Stimulated activated CD4-positive, alpha-beta T cell treated with anti-CD3 and anti-CD28 coated beads, Interleukin-1b, Interleukin-23, amount 100 ng/mL, for 1 hour (primary cell): ENCODE measurements at places on chromosomes 3 and 15.

GRCh38 chr3:45915518-45916231, 27.6 kb upstream of the CXCR6 start:
- peak; percentile 37 for DNase-seq

DNA sequence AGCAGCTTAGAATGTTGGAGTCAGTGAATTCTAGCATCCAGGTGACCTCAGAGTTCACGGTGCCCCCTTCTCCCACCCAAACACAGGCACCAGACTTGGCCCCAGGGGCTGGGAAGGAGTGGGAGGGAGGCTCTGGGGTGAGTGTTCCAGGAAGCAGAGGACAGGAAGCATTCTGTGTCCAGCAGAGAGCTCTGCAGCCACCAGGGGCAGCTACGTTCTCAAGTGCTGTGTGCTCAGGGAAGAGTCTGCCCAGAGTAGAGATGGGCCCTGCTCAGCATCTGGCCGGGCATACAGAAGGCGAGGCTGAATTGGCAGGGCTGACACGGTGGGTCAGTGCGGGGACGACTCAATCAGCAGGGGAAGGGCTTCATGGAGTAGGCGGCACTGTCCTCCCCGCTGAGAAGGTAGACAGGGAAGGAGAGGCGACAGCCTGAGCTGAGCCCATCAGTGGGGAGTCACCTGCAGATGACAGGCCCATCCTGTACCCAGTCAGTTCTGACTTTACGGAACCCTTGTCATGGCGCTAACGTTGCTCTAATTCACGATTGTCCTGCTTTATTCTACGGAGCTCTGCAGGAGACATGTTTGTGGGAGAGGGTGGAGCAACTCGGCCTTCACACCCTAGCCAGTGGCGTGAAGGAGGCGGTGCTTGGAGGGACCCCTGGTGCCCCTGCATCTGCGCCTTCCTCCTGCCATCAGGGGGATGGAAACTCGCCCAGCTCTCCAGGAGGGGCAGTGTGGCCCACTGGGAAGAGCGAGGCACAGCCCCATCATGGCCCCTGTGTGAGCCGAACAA, 82.2 kb downstream of the C3orf70 start:
- no peak for DNase-seq

DNA sequence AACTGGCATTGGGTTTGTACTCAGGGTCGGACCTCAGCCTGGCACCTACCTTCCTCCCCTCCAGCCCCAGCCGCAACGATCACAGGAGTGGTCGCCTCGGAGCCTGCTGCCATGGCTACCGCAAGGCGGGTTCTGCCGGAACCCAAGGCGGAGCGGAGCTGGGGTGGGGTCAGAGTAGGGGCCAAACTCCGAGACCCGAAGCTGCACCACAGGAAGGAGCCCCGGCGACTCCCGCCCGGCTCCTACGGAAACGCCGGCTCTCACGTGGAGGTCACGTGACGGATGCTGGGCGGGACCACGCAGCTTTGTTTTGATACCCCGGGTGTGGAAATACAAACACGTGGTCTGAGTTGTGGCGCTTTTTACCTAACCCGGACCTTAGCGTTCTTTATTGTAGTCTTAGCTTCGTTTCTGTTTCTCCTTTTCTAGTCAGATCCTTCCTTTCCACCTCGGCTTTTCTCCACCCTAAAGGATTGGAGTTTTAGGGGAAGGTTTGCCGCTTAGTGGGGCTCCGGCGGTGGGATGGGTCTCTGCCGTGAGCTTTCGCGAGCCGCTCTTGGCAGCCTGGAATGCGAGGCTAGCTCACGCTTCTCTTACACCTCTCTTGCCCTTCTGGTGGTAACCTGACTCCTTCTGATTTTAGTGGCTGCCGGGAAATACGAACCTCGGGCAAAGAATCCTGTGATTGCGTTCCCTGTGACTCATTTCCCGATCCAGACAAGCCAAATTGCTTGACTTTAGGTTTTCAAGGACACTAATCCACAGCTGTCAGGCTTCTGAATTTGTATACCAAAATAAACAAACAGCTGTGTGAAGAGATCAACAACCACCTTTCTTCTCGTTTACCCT, at the start of gene HSPBAP1:
HSPBAP1 (minus strand) TSS at position 264 of the 849 bp plus-strand sequence; CDS start at position 113, 151 bp downstream.
- peak; percentile 72 for DNase-seq

DNA sequence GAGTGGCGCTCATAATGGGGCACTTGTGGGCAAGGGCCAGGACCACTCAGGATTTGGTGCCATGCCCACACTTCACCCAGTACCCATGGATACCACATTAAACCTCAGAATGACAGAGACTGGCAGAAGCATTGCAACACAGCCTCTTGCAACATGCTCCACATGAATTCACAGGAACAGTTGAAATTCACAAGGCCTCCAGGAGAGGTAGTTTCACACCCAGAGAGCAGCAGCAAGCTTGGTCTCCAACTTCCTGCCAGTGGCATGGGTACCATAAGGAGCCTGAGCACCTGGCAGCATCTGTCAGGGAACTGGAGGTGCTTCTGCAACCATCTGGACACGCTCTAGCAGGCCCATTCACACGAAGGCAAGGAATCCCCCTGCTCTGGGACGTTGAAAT, 101.0 kb downstream of the OSBPL10 start:
- DNase-seq: no peak

DNA sequence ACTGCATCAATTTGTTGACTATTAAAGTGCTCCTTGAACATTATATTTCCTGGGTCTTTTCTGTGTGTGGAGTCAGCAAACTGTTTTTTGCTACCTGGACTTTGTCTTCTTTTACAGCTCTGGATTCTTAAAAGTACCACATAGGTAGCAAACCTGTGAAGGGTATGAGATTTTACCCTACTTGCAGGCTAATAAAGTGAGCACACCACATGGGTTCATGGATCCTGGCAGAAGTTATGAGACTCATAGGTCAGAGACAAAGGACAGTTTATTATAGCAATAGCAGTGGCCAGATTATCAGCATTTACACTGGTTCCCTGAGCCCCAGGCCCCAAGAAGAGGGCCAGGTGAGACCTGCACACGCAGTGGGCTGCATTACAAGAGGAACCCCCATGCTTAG, 8.0 kb upstream of the SACM1L start:
- DNase-seq: no peak

DNA sequence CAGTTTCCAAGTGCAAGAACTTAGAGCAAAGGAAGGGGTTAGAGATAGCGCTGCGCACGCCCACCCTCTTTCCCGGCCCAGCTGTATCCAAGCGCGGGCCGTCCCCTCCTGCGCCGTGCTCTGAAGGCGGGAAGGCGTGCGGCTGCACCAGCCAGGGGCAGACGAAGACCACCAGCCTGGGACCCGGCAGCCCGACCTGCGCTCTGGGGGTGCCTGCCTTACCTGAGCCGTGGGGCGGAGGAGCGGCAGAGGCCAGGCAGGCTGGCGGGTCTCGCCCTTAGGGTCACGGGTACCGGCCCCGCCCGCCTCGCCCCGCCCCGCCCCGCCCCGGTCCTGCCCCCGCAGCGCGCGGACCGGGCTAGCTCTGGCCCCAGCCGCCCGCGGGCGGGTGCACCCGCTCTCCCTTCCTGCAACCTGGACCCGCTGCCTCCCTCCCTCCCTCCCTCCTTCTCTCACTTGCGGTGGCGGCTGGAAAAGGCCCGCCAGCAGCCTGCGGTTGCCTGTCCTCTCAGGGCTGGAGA, at the start of gene WDR72:
WDR72 (minus strand) TSS at position 253 of the 521 bp plus-strand sequence. CDS start 26,514 bp downstream, outside the sequence.
- no peak for DNase-seq

GRCh38 chr15:40899536-40900207, 5.4 kb downstream of the VPS18 start:
- DNase-seq: no peak

DNA sequence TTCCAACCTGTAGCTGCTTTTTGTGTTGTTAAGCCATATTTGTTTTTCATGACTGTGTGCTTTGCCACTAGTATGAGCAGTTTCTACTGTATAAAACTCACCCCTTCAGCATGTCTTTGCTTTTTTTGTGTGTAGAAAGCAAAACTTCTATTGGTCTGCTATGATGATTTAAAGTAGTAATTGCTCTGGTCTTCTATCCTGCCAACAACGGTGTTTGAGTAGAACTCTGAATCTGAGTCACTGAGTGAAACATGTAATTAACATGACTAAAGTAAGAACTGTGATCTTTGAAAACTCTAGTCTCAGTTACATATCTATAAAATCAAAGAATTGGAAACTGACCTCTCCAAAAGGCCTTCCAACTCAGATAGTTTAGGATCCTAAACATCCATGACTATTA, 133.6 kb downstream of the TPRG1 start:
- DNase-seq: no peak

DNA sequence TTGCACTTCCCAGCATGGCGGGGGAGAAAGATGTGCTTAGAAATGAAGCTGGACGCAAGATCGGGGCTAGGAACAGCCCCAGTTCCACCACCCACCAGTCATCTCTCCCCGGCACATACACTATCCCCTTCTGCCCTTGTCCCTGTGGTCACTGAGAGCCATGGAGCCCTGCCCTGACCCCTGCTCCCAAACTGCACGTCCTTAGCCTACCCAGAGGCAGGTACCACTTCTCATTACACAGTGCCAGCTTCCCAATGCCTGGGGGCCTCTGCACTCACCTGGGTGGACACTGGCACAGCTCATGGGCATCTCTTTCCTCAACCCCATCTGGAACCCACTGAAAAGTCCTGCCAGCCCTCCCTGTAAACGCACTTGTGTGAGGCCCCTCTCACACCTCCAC, 139.3 kb upstream of the PRR20G start:
- DNase-seq: no peak

- DNase-seq: no peak
Observed at GRCh38 chr3:182855076-182855475, 61.8 kb downstream of the ATP11B start.

DNA sequence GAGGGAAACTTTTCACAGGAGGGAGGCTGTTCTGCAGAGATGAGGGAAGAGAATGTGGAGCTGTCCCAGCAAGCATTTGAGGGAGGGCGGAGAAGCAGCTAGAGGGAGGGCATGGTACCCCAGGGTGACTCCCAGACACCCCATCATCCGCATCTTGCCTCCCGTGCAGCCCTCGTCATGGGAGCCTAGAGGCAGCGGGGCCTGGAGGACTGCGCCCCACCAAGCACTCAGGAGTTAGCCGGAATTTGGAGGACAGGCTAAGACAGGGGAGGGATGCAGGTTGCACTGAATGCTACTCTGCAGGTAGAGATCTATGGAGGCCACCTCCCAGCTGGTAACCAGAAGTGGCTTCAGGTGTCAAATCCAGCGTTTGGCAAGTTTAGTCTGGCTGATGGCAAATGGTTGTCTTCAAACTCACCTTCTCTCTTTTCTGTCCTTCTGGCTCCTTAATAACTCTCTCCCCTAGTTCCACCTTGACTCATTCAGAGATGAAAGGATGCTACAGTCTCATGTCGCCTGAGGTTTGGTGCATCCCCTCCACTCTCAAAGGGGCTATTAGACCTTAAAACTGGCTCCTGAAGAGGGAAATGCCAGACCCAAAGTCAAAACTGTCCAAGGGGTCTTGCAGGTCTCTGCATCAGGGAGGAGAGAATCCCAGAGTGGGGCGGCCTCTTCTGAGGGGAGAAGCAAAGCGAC, 155.9 kb upstream of the TLE3 start:
- DNase-seq: no peak

GRCh38 chr15:57332326-57332725, 44.0 kb upstream of the CGNL1 start:
- no peak for DNase-seq

DNA sequence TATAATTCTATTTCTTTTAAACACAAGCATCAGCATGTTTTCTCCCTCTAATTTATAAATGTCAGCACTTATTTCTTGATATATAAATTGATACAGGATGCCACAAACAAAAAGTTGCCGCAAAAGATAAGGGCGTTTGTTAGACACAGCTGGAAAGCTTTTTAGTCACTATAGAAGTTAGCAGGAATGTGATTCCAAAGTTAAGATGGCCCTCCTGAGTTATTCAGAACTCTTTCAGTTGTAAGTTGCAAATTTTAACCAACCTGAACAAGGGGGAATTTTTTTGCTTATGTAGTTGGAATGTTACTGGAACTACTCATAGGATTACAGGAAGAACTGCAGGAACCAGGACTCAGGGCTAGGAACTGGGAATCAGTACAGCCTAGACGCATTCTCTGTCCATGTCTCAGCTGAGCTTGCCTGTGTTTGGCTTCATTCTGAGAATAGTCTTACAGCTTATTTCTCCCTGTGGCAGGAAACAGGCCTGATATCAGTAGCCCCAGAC, 166.3 kb downstream of the VGLL4 start:
- DNase-seq: no peak

- DNase-seq: no peak
Observed at GRCh38 chr15:70289191-70289955, 191.7 kb upstream of the TLE3 start.

DNA sequence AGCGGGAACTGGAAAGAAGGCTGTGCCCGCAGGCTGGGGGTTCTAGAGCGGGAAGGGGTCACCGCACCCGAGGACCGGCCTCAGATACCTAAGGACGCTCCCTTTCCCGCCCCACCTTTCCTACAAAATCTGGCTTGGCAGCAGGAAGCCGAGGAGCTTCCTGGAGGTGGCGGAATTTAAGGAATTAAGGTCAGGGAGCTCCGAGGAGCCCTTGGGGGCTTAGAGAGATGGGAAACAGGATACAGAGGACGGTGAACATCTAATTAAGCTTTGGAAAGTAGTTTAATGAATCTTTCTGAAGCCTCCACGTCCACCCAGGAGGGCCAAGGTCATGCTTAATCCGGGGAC, 507 bp upstream of the AP3B2 start:
- no peak for DNase-seq

DNA sequence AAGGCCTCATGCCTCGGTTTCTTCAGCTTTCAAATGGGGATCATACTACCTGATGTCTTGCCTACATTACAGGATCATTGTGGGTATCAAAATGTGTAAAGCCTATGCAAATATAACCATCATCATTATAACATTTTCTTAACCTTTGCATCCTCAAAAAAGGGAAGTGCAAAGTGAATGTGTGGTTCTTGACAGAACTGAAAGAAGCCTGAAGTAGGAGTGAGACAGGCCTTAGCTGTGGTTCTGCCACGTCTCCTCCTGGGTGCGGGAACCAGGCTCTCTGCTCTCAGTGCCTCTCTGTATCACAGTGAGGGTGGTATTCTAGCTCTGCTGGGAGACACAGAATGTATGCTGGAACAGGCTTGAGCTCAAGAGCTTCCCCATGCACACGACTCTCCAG, 316.9 kb upstream of the ICE2 start:
- DNase-seq: no peak
